ENCODE measurements at places on chromosomes 16 and 17.

GRCh38 chr16:12358898-12359297 lies 382.4 kb downstream of the SNX29 start:
- DNase-seq = no peak

DNA sequence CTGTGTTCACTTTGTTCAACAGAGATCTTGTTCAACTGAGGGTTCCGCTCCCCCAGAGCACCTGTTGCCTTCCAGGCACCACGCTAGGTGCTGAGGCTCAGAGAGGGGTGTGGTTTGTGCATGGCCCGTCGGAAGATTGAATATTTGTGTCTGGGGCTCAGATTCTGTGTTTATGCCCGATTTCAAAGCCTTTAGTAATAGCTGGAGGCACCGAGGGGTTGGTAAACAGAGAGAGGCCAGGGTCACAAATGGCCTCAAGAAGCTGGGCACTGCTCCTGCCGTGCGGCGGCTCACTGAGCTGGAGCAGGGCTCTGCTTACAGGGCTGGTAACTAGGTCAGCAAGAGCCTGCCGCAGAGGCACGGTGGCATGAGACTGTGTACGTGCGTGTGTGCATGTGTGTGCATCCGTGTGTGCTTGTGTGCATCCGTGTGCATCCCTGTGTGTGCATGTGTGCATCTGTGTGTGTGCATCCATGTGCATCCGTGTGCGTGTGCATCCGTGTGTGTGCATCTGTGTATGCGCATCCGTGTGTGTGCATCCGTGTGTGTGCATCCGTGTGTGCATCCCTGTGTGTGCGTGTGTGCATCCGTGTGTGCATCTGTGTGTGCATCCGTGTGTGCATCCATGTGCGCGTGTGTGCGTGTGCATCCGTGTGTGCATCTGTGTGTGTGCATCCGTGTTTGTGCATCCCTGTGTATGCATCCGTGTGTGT lies 5.4 kb downstream of the ITGAE start:
- no peak for DNase-seq

GRCh38 chr17:29982991-29983653 lies 41.7 kb downstream of the EFCAB5 start:
- DNase-seq = no peak

- DNase-seq = peak; percentile 91
Measured at GRCh38 chr17:8649157-8650118, 18.9 kb upstream of the MYH10 start.

- no peak for DNase-seq
Measured at GRCh38 chr17:28469376-28469775, 4.1 kb upstream of the SLC13A2 start.

- DNase-seq = no peak
Measured at GRCh38 chr16:49019831-49020230, 261.8 kb downstream of the CBLN1 start.

DNA sequence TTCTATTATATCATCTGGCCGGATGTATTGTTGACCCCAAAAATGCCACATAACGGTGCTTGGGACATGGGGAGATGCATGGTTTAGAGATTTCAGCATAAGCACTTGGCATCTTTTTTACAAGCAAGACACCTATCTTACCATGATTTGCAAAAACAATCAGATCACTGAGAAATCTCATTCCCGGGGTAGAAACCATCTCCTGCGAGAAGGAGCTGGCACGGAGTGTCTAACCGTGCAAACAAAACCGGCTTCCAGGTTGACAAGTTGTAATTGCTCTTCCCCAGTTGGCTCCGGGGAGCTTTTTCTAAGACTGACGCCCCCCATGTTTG lies 1.0 kb downstream of the SLC16A6 start:
- DNase-seq = no peak

GRCh38 chr17:45291171-45291805 lies 25.5 kb downstream of the MAP3K14 start:
- DNase-seq = no peak

DNA sequence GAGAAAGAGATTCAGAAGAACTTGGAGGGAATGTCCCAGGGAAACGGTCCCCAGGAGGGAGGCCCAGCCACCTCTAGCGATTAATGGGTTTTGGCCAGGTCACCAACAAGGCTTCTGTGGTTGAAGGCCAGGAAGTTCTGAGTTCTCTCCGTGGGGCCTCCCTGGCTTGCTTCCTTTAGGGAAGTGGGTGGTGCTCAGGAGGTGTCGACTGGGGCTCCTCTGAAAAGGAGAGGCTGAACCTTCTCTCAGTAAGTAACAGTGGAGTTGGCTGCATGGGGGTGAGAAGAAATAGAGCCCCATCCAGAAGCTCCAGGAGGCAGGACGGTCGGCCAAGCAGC lies 77.1 kb upstream of the GSE1 start:
- no peak for DNase-seq

GRCh38 chr17:18322522-18322921 lies 7.4 kb downstream of the SMCR8 start:
- DNase-seq = no peak

Measured in fibroblast of skin of left quadriceps (primary cell).